GM04503 (cell line): ENCODE measurements at places on chromosomes 1 and 21.
A peak's percentile ranks its signal among the peaks of the same experiment; 100 is the strongest.

DNA sequence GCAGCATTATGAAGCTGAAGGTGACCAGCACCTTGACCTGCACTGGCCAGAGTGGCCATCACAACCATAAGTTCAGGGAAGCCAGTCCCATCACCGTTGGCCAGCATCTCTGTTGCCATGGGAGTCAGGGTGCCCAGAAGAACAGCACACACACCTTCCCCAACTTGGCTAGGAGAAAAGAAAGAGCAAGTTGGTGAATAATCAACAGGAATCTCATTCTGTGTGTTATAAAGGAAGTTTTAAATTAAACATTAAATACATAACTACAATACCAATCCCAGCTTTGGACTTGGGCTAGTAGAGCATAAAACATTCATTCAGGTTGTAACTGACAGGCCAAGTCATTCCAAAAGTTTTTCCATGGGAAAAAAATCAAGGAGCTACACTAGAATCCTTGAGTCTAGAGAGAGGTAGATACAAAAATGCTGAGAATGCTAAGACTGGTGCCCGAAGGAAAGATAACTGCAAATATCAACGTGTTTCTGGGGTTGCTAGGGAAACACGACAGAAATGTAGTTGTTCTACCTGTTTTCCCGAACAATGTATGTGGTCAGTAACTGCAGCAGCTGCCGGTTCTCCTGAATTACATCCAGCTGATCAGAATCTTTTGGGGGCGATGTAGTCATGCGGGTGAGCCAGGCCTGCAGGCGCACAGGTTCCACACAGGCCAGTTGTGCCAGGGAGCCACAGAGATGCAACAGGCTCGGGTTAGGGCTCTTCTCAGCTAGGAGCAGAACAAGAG is 45.6 kb downstream of the UBR4 start:
- no peak for DNase-seq

GRCh38 chr1:233331676-233332519 is 4.4 kb downstream of the MAP3K21 start:
- no peak for DNase-seq

- DNase-seq, result peak; percentile 69
Observed at GRCh38 chr1:201882665-201883132, 6.0 kb upstream of the SHISA4 start.

GRCh38 chr1:27934818-27935549 is at the start of gene SMPDL3B:
SMPDL3B (plus strand) TSS chr1:27935000; CDS start chr1:27935184, 184 bp downstream.
- no peak for DNase-seq

- no peak for DNase-seq
Observed at GRCh38 chr1:156119503-156120209, 5.1 kb downstream of the LMNA start.

DNA sequence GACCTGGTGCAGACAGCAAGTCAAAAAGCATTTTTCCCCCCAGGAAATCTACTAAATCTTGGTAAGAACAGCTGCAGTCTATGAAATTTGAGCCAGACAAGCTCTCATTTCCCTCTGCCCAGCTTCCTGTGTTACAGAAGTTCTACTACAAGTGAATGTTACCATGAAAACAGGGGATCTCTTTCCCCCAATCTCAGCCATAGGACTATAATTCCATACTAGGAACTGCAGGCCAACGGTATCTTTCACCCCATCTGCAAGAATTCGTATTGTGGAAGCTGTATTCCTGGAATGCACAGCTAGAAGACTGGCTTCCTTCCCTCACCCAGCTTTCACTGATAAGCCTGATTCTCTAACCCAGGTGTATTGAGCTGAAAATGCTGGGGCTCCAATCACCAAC is 1655.4 kb downstream of the BRINP3 start:
- DNase-seq, result no peak

- no peak for DNase-seq
Observed at GRCh38 chr1:216502528-216503162, 79.4 kb upstream of the USH2A start.

GRCh38 chr1:12333036-12333785 is 103.4 kb downstream of the VPS13D start:
- no peak for DNase-seq

- no peak for DNase-seq
Observed at GRCh38 chr21:42552407-42553336, 39.0 kb downstream of the SLC37A1 start.

DNA sequence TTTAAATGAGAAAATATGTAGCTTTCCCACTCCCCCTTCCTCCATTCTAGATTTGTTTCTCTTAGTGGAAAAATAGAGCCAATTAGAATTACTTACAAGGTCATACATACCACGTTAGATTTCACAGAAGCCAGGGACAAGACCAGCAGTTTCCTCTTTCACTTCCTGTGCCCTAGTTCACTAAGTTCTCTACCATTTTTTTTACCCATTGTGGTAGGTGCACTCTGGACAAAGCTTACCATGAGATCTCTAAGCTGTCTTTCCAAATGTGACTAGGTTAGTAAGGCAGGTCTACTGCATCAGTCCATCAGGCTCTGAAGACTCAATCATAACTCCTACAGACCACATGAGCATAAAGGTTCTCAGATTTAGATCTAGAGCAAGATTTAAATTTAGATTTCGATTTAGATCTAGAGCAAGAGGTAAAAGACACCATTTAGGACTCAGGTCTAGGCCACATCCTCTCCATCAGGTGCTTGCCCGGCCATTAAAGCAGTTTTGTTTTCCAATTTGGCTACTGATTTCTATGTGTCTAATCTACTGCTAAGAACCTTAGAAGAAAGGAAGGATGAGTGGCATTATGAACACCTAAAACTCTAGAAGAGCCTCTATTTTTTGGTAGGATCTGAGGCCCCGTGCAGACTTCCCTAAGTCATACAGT is 235.3 kb downstream of the FAF1 start:
- no peak for DNase-seq

- peak; percentile 53 for DNase-seq
Observed at GRCh38 chr1:94658221-94658620, 116.7 kb upstream of the F3 start.

DNA sequence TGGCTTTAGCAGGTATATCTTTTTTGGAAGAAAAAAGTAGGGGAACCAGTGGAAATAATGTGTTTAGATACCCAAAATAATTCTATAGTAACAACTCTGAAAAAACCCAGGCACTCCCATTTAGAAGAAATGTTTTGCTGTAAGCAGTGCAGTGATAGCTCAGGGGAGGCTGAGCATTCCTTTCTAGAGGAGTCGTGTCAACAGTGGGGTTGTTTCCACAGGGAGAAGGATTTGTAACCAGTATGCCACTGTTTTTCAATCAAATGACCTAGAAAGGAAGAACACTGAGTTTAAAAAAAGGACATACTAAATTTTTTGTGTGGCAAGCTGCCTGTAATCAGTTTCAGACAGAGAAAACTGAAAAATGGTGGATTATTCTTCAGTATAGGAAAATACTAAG is 2.4 kb downstream of the PGD start:
- peak; percentile 55 for DNase-seq
